ENCODE measurements at places on chromosomes 1 and 21.

- no peak for DNase-seq
These were observed 18.7 kb downstream of the PRKCZ start for GRCh38 chr1:2068951-2069350.

DNA sequence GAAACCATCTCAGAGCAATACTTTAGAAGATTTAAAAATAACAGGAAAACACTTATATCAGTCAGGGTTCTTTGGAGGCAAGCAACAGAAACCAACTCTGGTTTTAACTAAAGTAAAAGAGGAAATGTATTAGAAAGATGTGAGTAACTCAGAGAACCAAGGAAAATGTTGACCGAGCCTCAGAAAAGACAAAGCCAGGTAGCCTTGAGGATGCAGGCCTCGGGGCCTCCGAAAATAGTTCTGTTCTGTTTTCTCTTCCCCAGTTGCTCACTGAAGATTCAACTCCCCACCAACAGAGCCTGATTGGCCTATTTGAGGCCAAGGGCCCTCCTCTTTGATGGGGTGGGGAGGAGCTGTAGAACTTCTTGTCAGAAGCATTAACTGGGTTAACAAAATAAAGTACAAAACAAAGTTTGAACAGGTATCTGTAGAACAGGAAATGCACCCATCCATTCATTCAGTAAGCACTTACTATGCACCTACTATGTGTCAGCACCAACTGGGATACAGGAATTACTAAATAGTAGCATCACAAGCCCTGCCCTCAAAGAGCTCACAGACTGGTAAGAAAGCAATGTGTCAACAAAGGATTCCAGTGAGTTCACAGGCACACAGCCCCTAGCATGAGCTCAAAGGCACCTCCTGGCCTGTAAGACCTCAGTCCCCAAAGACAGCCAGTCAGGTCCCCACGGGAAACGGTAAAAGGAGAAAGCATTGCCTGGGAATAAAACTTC, 12.6 kb downstream of the SLAMF8 start:
- no peak for DNase-seq

GRCh38 chr21:44618504-44618903, 6.6 kb downstream of the KRTAP10-8 start:
- no peak for DNase-seq

- DNase-seq: no peak
These were observed 797 bp upstream of the USP1 start for GRCh38 chr1:62436039-62436465.

GRCh38 chr1:233668725-233669294, 54.9 kb downstream of the KCNK1 start:
- no peak for DNase-seq

GRCh38 chr21:42010507-42011495, 641 bp upstream of the ZBTB21 start:
- peak; percentile 8 for DNase-seq

GRCh38 chr1:119883826-119884225, 12.5 kb downstream of the ADAM30 start:
- no peak for DNase-seq

DNA sequence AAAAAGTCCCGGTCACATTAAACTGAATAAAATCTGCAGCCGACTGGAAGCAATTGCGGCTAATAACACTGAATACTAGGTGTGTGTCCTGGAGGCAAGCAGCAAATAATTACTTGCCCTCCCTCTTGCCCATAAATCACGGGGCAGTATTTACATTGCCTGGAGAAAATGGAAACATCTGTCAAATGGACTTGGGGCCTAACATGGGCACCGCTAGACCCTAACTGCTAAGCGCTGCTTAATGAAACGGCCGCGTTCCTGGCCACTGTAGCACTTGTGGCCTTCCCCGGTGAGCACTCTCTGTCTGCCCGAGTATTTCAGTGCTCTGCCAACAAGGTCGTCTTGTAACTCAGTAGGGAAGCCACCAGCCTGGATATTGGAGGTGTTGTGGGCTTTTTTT, 23.9 kb upstream of the KNCN start:
- no peak for DNase-seq

DNA sequence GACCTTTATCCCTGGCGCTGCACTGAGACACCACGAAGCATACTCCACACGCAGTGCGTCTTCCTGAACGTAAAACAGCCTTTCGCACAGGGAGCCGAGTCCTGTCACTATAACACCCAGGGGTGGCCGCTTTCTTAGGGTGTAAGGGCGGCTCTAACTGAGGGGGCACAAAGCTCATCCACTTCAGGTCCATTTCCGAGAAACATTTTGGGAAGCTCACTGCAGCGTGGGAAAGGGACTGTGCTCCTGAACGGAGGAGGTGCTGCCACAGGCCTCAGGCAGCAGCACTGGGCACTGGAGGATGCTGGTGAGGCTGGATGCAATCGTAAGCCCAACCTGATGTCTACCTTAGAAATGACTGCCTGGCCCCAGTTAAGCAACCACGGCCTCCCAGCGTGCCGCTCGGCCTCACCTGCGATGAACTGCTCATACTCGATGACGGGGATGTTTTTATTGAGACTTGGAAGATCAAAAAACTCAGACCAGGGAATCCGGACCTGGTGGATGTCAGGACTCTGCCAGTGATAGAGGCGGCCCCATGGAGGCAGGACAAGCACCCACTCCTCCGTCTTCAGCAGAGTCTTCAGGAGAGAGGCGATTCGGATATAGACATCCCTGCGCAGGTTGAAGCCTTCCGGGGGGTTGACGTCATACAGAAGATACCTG, 2.3 kb downstream of the POFUT2 start:
- no peak for DNase-seq

DNA sequence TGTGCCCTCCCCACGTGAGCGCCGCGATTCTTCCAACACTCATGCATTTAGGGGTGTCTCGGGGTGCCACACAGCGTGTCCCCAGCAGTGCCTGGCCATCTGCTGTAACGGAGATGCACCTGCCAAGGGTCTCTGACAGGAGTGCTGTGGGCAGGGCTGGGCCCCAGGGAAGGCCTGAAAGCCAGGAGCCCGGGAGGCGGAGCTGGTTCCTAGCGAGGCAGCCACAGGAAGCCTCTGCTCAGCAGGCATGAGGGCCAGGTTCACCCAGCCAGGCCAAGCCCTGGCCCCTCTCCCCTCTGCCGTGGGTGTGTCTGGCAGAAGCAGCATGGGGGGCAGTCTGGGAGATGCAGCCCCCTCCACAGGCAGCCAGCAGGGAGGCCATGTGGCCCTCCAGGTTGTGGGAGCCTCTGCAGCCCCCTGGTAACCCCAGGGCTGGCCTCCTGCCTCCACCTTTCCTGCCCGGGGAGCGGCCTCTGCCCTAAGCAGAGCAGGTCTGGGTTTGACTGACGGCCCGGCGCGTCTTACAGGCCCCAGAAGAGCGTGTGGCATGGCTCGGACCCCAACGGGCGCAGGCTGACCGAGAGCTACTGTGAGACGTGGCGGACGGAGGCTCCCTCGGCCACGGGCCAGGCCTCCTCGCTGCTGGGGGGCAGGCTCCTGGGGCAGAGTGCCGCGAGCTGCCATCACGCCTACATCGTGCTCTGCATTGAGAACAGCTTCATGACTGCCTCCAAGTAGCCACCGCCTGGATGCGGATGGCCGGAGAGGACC, 30.4 kb downstream of the SLC19A1 start:
- no peak for DNase-seq

- no peak for DNase-seq
These were observed 404.6 kb downstream of the DISC1 start for GRCh38 chr1:232031156-232031555.

GRCh38 chr1:15110867-15111230, 42.7 kb upstream of the TMEM51 start:
- no peak for DNase-seq

GRCh38 chr1:41151846-41152245, 90.3 kb downstream of the SCMH1 start:
- DNase-seq: no peak

- no peak for DNase-seq
These were observed 30.7 kb upstream of the RCC2 start for GRCh38 chr1:17470021-17470799.

- DNase-seq: peak; percentile 20
These were observed 20.1 kb downstream of the FAAP20 start for GRCh38 chr1:2174348-2175054.

DNA sequence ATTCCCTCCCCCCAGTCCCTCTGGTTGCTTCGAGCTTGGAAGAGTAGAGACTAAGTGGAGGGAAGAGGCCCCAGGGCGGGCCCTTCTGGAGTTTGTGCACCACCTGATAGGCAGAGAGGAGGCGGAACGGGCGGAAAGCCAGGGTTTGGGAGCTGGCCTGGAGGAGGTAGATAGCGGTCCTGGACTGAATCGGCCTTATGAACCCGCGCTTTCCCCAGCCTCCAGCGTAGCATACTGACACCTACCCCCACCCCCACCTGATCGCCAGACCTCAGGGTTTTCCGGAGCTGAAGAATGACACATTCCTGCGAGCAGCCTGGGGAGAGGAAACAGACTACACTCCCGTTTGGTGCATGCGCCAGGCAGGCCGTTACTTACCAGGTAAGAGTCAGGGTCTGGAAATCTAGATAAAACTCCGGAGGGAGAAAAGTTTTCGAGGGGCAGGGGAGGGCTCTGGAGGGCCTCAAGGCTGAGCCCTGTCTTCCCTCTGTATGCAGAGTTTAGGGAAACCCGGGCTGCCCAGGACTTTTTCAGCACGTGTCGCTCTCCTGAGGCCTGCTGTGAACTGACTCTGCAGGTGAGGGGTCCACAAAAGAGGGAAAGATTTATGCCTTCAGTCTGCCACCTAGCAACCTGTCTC, 705 bp downstream of the UROD start:
- peak; percentile 26 for DNase-seq

DNA sequence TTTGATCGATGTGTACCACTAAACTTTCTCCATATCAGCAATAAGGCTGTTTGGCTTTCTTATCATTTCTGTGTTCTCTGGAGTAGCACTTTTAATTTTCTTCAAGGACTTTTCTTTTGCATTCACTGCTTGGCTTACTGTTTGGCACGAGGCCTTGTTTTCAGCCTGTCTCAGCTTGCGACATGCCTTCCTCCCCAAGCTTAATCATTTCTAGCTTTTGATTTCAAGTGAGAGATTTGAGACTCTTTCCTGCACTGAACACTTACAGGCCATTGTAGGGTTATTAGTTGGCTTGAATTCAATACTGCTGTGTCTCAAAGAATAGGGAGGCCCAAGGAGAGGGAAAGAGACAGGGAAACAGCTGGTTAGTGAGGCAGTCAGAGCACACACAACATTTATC, 120.6 kb upstream of the KCND3 start:
- DNase-seq: no peak

DNA sequence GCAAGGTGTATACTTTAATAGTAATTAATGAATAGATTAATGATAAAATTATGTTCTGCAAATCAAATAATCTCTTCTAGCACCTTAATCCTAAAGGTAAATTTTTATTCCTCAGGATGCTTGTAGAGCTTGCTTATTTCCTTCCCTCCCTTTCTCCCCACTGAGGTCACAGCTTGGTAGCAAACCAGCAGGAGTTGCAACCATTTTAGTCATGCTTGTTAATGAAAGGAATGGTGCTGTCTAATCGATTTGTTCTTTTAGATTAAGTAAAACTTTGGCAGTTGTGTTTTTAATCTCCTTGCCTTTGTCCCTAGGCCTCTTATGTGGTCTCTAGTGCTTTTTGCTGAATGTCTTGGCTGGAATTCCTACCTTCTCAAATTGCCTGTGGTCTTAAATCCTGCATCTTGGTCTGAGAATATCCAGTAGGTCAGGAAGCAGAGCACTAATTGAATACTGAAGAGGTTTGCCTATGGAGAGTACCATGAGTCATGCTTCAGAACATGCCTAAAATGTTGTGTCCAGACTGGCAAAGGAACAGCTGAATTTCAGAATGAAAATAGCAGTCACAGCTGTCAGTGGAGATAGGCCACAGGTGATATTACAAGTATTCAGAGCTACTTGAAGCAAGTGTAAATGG, 36.3 kb upstream of the RWDD3 start:
- DNase-seq: no peak

GRCh38 chr1:87327376-87328271, 1.1 kb upstream of the LMO4 start:
- no peak for DNase-seq

DNA sequence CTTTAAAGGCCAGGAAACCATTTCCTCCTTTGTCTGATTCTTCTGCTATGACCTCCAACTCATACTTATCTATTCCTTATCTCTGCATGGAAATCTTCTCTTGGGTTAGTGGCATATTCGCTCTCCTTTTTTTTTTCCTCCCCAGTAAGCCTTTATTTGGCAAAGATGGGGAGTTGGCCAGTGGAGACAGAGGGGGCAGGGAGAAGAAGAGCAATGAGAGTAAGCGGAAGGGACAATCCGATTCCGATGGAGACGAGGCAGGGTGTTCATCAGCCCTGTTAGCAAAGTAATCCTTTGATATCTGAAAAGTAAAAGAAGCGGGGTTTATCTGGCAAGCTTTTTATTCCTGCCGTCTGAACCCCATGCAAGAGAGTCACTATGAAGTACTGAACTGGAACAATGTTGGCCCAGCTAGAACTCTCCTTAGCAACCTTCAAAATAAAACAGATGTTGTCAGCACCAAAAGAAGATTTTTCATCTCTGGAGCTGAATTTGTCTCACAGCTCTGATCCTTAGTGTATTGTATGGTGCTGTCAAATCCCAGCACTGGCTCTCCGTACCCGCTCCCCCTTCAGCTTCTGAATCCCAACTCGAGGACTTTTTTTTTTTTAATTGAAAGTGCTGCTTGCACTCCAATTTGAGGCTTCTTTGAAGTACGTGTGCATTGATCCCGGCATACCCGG, 40.9 kb downstream of the PTGFRN start:
- DNase-seq: no peak

- peak; percentile 43 for DNase-seq
These were observed 343.4 kb downstream of the MATN1 start for GRCh38 chr1:30379684-30380624.

DNA sequence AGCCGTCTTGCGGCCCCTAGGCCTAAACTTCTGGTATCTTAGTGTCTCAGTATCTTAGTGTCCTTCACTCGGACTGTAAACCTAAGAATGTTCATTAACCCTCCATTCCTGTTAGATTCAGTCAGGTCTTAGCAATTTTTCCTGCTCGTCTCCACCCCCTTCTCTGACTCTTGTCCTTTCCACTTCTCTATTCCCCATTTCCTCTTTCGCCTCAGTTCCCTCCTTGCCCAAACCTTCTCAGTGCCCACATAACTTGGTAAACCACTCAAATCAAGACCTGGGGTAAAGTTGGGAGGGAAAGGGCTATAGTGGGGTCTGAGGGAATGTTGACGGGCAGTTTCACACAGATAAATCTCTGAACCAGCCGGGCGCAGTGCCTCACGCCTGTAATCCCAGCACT, 726 bp upstream of the FCER1G start:
- no peak for DNase-seq

- no peak for DNase-seq
These were observed 41.8 kb downstream of the TRPM2 start for GRCh38 chr21:44395260-44395659.

GRCh38 chr1:12556957-12557935, 60.8 kb downstream of the DHRS3 start:
- DNase-seq: no peak

GRCh38 chr1:78553859-78554258, 63.1 kb downstream of the PTGFR start:
- no peak for DNase-seq

DNA sequence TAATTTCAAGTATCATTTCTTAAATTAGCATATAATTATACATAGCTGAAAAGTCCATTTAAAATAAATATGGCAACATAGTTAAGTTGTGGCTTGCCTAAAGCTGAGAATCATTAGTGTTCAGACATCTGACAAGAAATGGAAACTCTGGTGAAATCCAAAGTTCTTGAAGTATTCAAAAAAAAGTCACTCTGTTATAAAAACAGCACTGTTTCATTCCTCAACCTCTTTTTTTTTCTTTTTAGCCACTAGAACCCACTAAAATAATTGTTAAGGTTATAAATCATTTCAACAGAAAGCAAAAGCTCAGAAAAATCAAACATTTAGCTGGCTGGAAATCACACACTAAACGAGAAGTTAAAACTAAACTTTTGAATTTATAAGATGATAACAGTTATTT, 476.7 kb downstream of the LTN1 start:
- no peak for DNase-seq

- DNase-seq: no peak
These were observed 58.1 kb downstream of the CACNA1E start for GRCh38 chr1:181541458-181541857.
